ENCODE measurements at places on chromosomes 3 and 15. TPM values are rescaled to one million over a fixed set of nuclear protein-coding genes. Genes with fewer than 3 reads are reported as not detected.

GAP43 gene
- total RNA-seq, result not detected

SOX2 gene
- total RNA-seq, result 1.2 TPM

SNX22 gene
- 0.96 TPM for total RNA-seq

CPN2 gene
- not detected for total RNA-seq

BNC1 gene
- total RNA-seq, result 0.52 TPM

ECT2 gene
- total RNA-seq, result 91.7 TPM

FBLN2 gene
- 2.8 TPM for total RNA-seq

All from A549 treated with CpdA at 1 μM for 4 hours (cell line).